ENCODE measurements at places on chromosomes 2 and 18.

DNA sequence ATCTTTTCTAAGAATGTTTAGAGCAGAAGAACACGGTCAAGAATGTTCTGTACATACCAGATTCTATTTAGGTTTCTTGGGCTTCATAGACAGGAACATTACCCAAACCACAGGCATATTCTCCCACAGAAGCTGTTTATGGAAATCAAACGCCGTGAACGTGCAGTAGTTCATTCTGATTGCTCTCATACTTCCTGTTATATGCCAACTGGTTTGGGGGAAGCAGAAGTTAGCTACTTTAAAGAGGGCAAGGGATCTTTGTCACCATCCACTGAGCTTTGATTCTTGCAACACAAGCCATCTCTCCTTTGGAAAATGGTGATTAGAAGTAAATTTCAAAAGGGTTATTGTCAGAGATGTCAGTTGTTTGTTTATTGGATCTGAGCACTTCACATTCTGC is 182.2 kb upstream of the NRP2 start:
- DNase-seq: no peak

DNA sequence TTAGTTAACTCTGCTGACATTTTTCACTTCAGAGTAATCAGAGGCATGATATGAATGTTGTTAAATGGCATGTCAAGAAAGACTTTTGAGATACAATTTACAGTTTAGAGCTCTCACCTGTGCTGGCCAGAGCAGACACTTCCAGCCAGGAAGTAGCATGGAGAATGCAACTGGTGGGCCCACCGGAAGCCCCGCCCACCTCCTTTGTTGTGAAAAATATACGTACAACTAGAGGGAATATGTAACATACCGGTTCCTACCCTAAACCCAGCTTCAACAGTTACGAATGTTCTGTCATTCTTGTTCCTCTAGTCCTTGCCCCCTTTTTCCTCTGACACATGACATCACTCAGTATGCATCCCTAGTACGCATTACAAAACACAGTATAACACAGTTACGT is 70.2 kb upstream of the ITM2C start:
- DNase-seq: no peak

GRCh38 chr2:44930274-44931197 is 11.0 kb upstream of the SIX3 start:
- no peak for DNase-seq

DNA sequence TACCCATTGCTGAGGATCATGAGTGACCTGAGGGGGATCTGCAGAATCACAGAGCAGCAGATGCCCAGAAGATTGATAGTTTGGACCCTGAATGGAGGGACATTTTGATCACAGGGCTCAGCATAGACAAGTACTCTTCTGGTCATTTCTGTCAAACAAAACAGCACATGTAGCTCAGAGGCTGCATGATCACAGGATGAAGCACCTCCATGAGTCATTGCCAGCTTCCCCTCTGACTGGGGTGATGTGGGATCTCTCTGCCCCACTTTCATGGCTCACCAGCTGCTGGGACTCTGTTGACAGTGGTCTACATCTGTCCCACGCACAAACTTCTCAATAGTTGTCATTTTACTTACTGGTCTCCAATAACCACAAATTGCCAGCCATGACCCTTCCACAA is 264.1 kb downstream of the RPIA start:
- no peak for DNase-seq

GRCh38 chr2:29113891-29114321 is 1.3 kb upstream of the CLIP4 start:
- DNase-seq: no peak

DNA sequence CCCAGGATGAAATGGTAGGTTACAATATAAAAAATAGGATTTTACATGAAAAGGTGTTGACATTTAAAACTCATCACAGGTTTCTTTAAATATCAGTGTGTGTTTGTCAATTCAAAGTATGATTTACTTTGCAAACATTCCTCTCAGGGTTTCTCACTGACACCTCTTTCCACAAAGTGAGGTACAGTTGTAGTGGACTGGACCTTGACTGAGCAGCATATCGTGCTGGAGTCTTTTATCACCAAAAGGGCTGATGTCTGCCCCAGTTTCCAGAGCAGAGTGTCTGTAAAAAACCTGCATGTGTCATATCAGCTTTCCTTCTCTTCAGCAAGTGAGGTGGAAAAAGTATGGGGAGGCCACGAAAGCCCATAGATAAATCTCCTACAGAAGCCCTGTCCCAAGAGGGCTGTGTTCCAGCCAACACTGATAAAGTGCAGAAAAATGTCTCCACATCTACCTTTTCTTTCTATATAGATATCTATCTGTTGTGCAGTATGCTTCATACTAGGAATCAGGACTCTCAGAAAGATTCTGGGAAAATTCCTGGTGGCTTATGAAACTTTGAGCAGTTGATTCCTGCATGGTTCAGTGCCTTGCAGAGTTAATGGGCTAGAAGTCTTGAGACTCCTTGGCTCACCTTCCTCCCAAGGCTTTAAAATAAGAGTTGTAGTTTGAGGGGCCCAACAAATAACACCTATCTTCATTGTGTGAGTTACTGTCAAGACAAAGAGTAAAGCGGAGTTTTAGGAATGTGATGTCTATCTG is 6.9 kb downstream of the ACYP2 start:
- no peak for DNase-seq

DNA sequence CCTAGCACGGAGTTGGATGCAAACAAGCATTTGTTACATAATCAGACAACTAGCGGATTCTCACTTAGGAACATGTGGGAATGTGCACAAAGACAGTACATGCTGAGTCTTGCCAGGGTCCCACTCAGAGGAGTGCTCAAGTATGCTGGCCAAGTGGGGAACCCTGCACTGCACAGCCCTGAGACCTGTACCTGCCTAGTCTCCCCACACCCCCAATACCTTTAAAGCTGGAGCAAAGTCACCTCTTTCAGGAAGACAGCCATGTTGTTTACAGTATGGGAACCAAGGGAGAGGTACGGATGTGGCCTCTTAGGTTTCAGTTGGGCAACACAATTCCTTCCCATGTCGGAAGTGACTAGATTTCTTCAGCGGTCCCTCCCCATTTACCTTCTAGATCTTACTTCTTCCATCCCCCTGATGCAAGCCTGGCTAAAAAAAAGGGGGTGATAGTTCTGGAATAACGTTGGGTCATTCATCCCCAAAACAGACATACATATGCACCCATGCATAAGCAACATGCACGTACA is 10.7 kb downstream of the CXCR1 start:
- no peak for DNase-seq

- no peak for DNase-seq
These were observed 74.1 kb upstream of the DSEL start for GRCh38 chr18:67590571-67591141.

GRCh38 chr2:20071397-20072383 is 20.3 kb upstream of the LAPTM4A start:
- no peak for DNase-seq

DNA sequence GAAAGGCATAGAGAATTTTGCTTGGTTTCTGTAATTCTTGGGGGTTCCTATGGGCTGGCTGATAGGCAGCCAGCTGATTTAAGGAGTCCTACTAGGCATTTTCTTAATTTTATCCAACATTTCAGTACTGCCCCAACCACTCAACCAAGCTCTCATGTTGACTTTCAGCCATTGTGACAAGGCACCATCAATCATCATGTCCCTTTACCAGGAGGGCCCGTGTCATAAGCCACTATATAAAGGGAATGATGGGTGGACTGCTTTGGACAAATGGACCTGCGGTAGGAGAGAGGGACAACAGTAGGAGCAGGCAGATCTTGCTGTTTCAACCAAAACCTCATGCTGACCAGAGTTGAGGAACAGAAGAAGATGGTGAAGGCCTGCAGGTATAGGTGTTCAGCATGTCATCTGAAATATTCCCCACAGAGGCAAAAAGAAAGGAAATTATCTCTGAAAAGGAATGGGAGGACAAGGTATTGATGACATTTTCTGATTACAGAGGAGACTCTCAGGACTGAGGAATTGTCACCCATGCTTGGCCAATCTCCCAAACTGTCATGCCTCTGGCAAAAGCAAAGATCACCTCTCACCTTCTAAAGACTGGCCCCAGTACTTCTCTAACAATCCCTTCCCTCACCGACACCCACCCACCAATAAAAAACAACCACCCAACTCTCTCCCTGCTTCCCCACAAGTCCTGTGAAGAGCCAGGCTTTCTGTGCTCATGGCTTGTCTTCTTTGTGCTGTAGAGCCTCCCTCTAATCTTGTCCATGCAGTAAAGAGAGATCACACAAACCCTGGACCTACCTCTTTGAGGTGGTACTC is 10.9 kb upstream of the TNP1 start:
- no peak for DNase-seq

DNA sequence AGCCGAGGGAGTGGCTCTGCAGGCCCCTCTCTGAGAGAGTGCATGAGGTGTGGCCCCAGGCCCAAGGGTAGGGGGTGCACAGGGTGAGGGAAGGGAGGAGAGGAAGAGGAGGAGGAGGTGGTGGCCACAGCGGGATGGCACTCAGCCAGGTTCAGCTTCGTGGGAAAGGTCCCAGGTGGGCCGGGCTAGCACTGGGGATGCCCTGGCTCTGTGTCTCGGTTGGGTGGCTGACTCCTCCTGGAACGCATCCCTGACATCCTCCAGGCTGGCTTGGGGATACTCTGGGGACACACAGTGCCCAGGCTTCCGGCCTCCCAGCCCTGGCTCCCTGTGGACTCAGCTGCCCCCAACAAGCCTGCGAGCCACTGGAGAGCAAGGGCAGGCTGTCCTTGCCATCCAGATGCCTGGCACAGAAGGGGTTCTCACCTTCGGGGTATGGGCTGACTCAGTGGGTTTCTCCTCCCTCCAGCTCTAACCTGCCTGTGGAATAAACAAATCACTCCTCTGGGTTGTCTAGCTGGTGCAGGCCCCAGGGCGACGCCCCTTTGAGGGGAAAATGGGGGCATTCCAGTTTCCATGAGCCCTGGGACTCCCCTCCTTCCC is 582 bp upstream of the ZAP70 start:
- DNase-seq: no peak

GRCh38 chr2:180734382-180734781 is 246.0 kb upstream of the UBE2E3 start:
- DNase-seq: no peak

DNA sequence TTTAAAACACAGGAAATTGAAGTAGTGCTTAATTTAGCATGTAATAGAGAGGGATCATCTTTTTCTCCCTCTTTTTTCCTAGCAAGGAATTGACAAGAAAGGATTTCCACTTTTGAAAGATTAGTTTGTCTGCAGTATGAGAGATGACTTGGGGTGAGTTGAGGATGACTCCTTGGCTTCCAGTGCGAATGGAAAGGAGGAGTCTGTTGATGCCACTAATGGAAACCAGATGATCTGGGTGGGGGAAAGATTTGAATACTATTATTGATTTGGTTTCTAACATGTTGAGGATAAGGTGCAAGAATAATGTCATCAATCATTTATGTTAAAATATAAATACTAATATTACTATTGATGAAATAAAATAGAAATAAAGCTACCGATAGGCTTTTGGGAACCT is 205.4 kb downstream of the PPP1R1C start:
- no peak for DNase-seq

DNA sequence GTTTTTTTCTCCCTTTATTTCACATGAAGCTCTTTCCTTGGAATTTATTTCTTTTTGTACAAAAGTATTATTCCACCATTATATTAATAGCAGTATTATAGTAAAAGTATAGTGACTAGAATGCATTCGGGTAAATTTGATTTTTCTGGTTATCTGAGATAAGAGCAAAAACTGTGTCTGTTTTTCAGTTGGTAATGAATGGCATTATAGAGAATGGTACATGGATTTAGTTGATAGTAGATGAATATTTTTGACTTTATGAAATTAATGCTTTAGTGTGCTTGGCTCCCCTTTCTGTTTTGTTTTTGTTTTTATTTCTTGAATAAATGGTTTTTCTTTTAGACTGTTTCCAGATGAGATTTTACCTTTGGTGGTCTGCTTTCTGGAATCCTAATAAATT is 71.8 kb downstream of the MTA3 start:
- no peak for DNase-seq
